ENCODE measurements at places on chromosomes 5 and 9.

DNA sequence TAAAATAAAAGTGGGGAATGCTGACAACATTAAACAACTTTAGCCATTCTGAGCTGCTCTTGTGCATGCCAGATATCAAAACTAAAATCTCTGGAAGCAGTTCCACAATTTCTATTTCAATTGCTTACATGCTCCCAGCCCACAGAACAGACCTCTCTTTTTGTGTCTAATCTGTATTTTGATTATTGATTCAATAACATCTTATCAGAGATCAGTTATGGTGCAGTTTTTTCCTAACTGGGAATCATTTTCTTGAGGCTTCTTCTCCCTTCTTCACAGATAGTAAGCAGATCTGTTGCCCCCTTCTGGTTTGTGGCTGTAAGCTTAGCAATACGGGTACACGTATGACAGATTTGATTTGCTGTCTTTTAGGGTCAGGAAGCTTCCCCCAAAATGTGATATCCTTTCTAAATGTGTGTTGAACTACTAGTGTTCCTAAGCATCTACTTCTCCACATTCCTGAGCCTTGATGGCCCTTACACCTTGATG, 39.4 kb downstream of the MRPS27 start:
- DNase-seq = no peak

- no peak for DNase-seq
These were observed 110.3 kb upstream of the IQGAP2 start for GRCh38 chr5:76292620-76293322.

GRCh38 chr9:79912318-79913070, 340.7 kb downstream of the TLE4 start:
- DNase-seq = no peak

DNA sequence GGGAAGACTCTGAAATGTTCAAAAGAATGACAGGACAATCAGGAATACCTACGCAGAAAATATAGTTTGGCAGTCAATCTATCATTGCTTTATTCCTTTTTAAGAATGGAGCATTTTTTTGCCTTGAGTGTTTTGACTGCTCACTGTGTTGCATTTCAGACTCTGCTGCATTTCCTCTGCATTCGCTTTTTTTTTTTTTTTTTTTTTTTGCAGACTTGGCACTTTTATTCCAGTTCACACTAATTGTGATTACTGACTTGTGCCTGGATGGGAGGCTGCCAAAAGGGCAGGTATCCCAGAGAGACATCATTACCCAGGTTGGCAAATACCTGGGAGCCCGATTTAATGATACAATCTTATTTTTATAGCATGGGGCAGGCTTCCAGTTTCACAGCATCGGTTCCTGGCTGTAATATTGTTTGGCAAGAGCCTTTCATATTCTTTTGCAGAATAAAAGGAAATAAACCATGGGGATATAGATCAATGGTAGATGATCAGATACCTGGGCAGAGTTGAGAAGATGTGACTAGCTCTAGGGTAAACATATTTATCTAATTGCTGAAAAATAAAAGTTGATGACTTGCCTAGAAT, 1132.6 kb downstream of the MAT2B start:
- DNase-seq = no peak

- no peak for DNase-seq
These were observed 165.5 kb downstream of the C9orf50 start for GRCh38 chr9:129455151-129455995.

- no peak for DNase-seq
These were observed 145.4 kb upstream of the NREP start for GRCh38 chr5:111902436-111902835.

GRCh38 chr5:177576169-177576568, 15.8 kb upstream of the TMED9 start:
- DNase-seq = no peak

DNA sequence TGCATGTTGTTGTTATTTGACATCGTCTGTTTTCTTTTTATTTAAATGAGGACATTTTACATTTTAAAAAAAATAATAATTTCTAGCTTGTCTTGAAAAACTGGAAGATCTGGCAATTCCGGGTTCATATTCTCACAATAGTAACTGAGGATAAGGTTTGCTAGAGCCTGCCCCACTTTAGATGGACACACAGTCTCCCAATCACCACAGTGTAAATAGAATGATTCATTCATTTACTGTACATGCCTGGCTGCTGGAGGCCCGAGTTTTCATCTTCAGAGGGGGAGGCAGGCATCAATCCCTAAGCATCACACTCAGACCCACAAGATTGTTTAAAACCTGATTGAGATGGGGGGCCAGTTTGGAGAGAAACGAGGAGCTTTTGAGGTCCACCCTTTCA, 2039.7 kb upstream of the WWC1 start:
- DNase-seq = no peak

DNA sequence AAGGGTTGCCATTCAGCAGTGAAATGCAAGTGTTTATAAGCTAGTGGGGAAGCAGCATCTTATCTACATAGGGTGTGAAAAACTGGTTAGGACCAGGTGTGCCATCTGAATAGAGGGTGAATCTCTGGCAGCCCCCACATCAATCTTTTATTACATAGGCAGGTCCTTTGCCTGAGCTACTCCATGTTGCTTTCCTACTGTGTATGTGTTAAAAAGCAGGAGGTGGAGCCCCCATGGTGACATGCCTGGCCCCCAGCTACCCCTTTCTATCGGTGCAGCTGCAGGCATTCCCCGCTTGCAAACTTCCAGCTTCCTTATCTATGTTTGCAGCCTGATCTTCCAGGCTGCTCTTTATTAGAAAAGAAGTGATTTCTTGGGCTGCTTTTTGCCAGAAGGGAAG, 353.5 kb downstream of the SPATA31D1 start:
- DNase-seq = no peak

GRCh38 chr5:132601071-132601728, 44.4 kb downstream of the RAD50 start:
- DNase-seq = no peak

GRCh38 chr9:131590449-131590848, 45.1 kb downstream of the PRRT1B start:
- no peak for DNase-seq

DNA sequence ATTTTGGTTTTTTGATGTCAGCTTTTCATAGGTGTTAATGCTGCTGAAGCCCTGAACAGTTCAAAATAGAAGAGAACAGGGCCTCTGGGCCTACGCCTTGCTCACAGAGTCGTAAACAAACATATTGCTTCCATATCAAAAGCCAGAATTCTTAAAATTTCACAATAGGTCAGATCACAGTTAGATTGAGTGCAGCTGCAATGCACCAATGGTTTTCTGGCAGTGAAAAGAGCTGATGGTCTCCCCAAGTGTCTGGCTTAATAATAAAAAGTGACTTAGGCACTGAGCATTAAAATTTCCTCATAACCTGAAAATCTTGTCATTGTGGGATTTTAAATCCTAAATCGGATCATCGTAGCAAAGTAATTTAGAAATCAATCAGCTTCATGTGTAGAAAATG, 493.0 kb downstream of the CAAP1 start:
- no peak for DNase-seq

GRCh38 chr9:69486498-69486897, 161.5 kb downstream of the ENTREP1 start:
- DNase-seq = no peak

DNA sequence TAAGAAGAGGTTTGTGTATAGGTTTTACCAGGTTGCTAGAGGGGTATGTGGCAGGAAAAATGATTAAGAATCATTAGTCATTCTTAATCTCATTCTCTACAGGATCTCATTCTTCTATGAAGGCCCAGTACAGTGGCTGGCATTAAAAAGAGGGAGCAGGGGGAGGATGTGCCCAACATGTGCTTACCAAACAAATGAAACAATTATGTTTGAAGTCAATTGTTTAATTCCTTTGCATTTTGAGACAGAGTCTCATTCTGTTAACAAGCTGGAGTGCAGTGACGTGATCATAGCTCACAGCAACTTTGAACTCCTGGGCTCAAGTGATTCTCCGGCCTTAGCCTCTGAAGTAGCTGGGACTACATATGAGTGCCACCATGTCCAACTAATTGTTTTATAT, 23.0 kb downstream of the FNIP1 start:
- no peak for DNase-seq

GRCh38 chr9:128405077-128405779, 15.4 kb upstream of the CERCAM start:
- DNase-seq = no peak

DNA sequence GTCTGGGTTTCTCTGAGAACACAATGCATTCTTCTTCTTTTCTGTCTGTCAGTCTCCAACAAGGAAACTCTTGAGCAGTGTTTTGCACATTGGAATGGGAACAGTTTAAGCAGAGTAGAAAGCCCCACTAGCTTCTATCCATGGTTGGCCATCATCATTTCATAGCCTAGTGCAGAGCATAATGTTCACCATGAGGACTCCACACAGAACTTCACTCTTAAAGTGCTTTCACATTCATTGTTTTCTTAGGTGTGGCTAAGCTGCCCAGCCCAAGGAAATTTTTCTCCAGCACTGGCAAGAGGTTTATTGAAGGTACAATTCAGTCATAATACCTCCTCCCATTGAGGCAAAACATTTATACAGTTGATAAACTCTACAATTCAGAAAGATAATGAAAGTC, 503.0 kb upstream of the CD180 start:
- no peak for DNase-seq

DNA sequence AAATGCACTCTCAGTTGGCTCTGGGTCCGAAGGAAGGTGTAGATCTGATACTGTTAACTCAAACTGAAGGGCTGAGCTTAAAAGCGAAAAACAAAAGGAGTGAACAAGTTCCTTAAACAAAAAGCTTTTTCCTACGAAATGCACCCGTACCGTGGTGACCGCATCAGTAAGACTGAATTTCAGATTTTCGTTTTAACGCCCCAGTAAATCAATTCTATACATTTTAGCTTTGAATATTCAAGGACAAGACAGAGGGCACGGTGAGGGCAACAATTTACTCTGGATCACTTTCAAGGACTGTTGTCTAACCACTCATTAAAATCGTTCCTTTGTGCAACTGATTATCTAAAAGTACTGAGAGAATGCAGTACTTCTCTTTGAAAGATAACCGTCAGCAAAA, 1.9 kb downstream of the HOMER1 start:
- DNase-seq = no peak

GRCh38 chr5:146042628-146043279, 62.6 kb downstream of the PLAC8L1 start:
- DNase-seq = no peak

DNA sequence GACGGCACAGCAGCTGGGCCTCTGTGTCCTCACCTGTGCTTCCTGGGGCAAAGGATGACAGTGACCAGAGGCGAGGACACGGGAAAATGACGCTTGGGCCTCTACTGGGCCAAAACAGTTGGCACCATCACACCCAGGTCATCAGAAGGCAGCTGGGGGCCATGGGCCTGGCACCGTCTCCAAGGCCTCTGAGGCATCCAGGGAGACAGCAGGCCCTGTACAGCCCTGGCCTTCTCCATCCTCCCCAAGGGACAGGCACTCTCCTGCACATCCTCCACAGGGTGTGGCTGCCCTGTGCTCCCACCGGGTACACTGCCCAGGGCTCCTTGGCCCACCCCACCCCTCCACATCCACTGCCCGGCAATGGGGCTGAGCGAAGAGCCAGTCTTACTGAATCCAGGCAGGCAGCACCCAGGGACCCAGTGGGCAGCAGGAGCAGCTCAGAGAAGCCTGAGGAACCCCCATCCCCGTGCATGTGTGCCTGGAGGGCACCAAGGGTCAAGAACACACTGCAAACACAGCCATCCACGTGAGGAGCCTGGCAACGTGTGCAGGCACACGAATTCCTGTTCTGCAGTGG, 4.0 kb downstream of the LPCAT1 start:
- DNase-seq = no peak

DNA sequence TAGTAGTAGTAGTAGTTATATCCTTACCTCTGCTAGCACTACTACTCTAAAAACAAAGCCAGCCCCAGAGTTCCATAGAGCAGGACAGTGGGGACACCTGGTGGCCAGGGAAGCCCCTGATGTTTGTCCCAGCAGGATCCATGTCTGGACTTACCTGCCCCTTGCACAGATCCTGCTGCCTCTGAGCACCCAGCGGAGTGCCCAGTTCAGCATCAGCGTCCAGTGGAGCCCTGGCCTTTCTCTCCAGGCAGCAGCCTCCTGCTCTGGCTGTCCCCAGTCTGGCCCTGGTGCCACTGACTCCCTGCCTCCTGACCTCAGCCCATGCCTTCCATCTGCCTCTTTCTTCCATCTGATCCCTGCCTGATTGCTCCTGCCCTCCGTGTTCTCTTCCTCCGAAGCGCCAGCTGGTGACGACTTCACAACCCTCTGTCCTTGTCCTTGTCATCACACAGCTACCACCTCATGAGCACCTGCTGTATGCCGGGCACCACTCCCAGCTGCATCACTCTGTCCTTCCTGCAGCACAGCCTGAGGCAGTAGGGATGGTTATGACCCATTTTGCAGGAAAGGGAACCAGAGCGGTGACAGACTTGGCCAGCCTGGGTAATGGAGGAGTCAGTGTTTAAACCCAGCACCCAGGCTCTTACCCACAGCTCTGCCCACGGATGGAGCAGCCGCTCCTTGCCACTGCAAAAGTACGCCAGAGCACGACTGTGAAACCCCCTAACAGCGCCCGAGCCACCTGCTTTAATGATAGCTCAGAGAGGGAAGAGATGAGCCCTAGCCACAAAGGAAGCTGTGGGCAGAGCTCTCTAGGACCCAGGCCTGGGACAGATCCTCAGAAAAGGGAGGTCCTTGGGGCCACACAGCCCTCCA, 11.5 kb downstream of the SARDH start:
- no peak for DNase-seq

DNA sequence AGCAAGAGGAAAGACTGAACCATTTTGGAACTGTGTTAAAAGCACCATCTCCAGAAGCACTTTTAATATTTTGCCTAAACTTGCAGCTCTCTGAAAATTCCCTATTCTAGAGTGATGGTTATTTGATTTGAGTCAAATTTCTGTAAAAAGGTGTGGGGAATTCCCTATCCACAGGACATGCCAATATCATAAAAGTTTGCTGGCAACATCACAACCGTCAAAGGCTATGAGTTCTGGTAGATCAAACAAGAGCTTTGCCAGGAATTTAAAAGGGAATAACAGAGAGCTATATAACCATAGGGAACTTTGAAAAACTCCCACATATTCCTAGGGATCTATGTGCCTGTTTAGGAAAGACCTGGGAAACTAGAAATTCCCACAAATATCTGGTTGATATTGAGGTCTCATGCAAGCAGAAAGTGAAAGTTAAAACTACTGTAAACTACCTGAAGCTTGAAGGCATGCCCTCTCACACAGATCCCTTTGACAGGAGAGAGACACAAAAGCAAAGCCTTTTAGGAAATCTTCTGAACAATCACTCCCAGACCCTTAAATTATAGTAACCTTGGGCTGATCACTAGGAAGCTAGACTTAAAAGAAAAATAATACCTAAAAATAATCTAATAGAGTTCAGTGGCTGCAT, 549.9 kb downstream of the ANXA1 start:
- DNase-seq = no peak

- no peak for DNase-seq
These were observed 25.8 kb upstream of the FRRS1L start for GRCh38 chr9:109192732-109193361.

DNA sequence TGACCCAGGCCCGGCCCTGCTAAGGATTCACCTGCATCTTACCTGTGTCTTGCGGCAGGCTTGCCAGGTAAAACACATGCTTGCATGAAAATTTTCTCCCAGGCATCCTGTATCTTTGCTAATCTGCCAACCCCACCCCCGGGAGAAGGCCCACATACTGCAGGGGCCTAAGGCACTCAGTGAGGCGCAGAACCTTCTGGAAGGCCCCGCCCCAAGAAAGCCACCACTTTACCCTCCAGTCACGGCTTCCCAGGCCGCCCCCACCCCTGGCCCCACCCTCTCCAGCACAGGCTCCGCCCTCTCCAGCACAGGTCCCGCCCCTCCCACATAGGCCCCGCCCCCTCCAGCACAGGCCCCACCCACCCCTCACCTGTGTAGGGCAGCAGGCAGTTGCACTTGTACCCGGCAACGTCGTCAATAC, 29.8 kb upstream of the SEC16A start:
- DNase-seq = no peak
